ENCODE measurements at places on chromosomes 7 and 10.
A peak's percentile ranks its signal among the peaks of the same experiment; 100 is the strongest.

- no peak for DNase-seq
These were observed 61.5 kb downstream of the HELLS start for GRCh38 chr10:94607111-94607510.

- no peak for DNase-seq
These were observed 5.4 kb upstream of the UNCX start for GRCh38 chr7:1227071-1227804.

GRCh38 chr10:1603181-1603580 is 134.1 kb downstream of the ADARB2 start:
- DNase-seq = no peak

DNA sequence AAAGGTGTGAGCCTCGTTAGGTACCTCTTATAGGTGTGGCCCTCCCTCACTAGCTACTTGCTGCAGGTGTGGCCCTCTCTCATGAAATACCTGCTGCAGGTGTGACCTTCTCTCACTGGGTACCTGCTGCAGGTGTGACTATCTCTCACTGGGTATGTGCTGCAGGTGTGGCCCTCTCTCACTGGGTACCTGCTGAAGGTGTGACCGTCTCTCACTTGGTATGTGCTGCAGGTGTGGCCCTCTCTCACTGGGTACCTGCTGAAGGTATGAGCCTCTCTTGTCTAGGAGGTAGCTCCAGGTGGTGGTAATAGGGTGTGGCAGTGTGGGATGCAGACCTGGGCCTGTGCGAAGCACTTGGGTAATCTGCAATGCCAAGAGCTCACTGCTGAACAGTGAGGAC is 170.7 kb upstream of the PLPP4 start:
- DNase-seq = no peak

DNA sequence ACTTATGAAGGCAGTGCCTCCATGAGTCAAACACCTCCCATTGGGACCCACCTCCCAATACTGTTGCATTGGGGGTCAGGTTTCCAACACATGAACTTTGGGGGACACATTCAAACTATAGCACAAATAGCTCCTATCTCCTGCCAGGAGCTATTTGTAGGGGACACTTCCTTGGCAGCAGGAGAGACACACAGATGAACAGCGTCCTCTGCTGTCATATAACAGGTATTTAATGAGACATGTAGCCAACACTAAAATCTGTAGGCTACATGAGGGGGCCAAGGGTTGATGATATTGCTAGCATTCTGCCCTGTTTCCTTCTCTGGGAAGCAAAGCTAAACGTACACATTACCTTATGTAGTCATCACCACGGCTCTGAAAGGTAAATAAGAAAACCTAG is 2.6 kb upstream of the GPR26 start:
- no peak for DNase-seq

GRCh38 chr10:74624501-74624900 is 201.9 kb upstream of the KAT6B start:
- no peak for DNase-seq

- no peak for DNase-seq
These were observed 81.3 kb downstream of the ITGB8 start for GRCh38 chr7:20412032-20412431.

DNA sequence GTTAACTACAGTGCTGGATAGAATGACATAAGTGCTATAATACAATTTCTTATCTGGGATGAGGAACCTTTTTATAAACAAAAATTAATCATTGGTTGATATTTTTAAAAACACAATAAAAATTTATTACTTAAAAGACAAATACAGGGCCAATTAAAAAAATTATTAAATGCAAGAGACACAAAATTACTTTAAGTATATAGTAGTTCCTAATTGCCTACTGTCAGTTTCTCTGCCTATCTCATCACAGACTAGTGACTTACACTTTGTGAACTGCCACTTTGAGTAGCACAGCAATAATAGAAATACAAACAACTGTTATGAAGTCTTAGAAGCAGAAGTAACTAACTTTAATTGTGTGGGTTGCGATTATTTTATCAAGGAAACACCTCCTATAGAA is 8.4 kb downstream of the TES start:
- no peak for DNase-seq

GRCh38 chr7:42495256-42495655 is 258.2 kb upstream of the GLI3 start:
- DNase-seq = no peak

GRCh38 chr10:78808736-78809367 is 259.9 kb upstream of the ZMIZ1 start:
- no peak for DNase-seq

- DNase-seq = no peak
These were observed 30.8 kb upstream of the KNDC1 start for GRCh38 chr10:133129071-133129858.

- no peak for DNase-seq
These were observed 27.0 kb downstream of the SND1 start for GRCh38 chr7:127678947-127679346.

DNA sequence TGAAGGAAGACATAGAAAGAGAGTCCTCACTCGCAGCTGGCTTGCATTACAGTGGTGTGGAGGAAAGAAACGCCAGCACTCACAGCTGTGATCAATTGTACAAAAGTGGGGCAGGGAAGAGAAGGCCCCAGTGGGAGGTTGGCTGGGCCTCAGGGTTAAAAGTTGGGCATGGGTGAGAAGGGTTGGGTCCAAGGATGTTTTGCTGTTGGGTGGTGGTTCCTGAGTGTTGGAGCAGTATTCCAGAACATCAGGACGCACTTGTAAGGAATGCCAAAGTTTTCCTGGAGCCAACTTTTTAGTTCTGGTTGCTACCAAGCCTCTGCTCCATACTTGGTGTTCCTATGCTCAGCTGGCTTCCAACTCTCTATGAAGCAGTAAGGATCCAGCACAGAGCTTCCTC is 55.4 kb upstream of the MKRN1 start:
- no peak for DNase-seq

DNA sequence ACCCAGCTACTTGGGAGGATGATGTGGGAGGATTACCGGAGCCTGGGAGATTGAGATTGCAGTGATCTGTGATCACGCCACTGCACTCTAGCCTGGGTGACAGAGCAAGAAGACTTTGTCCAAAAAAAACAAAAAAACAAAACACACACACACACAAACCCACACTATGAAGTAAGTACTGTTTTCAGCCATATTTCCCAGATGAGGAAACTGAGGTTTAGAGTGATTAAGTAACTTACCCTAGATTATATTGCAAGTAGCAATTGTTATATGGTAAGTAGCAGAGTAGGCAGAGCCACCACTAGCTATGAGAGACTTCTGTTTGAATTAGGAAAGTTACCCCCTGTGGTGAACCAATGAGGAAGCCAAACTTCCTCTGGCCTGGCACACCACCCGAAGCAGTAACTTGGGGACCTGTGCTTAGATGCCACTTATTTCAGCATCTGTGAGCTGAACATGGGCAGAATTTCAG is 61.9 kb downstream of the MCU start:
- no peak for DNase-seq

DNA sequence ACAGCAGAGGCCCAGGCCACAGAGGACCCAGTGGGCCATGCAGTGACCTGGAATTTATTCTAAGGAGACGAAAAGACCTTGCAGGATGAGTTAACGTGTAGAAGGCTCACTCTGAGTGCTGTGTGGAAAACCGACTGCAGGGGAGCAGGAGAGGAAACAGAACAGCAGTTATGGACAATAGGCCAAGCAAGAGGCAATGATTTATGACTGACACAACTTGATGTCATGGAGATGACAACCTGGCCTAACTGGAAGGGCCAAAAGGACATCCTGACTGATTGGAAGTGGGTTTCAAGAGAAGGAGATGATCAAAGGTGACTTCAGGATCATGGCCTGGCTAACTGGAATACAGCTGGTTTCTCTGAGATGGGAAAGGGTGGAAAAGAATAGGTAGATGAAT is 70.2 kb upstream of the RAPGEF5 start:
- peak; percentile 88 for DNase-seq
